ENCODE measurements at places on chromosomes 7 and 10. TPM values are rescaled to one million over a fixed set of nuclear protein-coding genes. Genes with fewer than 3 reads are reported as not detected.

The UPK3B gene
- 0.93 TPM for total RNA-seq

The TSPAN12 gene
- 35.6 TPM for total RNA-seq

The TBL2 gene
- 55.7 TPM for total RNA-seq

The CPEB3 gene
- 1.6 TPM for total RNA-seq

Data from endodermal cell (in vitro differentiated cells).